MM.1S (cell line): ENCODE measurements at places on chromosomes 2 and 18.

GRCh38 chr2:150480241-150480640 is 7.2 kb downstream of the RND3 start:
- no peak overlapping the region for H3K27ac ChIP-seq
- H3K4me1 ChIP-seq: no peaks in the 10 kb centered on the region; the same call in 1 of the 2 replicates
- H3K36me3 ChIP-seq: no peaks in the 10 kb centered on the region; the same call in 1 of the 2 replicates
- H3K4me3 ChIP-seq: no peak overlapping the region
- no peaks in the 10 kb centered on the region for H3K27me3 ChIP-seq

DNA sequence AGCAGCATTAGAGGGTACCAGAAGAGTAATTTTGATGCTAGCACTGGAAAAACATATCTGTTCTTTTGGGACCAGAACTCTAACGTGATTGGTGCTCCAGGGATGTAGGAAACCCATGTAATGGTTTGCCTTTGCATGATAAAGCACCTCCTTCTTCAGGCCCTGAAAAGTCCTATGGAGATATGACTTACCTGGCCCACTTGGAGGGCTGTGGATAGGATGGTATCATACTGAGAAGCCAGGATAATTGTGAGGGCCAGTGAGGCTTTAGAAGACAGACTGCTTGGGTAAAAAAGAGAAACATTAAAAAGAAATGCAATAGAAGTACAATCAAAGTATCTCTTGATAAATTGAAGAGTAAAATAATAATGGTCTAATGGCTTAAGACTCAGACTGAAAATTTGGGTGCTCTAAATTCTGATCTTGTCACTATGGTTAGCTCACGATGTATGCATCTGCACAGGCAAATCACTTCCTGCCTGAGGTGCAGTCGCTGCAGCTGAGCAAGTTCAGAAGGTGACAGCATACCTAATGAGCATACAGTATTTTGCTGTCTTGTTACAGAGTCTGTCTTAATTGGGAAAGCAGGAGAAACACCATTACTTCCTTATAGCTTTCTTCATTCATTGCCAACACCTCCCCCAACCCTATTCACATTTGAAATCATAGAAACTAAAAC is 371.5 kb downstream of the NUP35 start:
- H3K36me3 ChIP-seq: no peaks in the 10 kb centered on the region
- H3K27ac ChIP-seq: no peak overlapping the region
- no peak overlapping the region for H3K4me3 ChIP-seq

- H3K4me1 ChIP-seq: peaks cover 7% of the 10 kb centered on the region; the same call in 1 of the 2 replicates
- no peak overlapping the region for H3K4me3 ChIP-seq
- no peaks in the 10 kb centered on the region for H3K36me3 ChIP-seq
- H3K27me3 ChIP-seq: no peaks in the 10 kb centered on the region
These were observed 168.5 kb downstream of the DPP4 start for GRCh38 chr2:161905389-161906046.

DNA sequence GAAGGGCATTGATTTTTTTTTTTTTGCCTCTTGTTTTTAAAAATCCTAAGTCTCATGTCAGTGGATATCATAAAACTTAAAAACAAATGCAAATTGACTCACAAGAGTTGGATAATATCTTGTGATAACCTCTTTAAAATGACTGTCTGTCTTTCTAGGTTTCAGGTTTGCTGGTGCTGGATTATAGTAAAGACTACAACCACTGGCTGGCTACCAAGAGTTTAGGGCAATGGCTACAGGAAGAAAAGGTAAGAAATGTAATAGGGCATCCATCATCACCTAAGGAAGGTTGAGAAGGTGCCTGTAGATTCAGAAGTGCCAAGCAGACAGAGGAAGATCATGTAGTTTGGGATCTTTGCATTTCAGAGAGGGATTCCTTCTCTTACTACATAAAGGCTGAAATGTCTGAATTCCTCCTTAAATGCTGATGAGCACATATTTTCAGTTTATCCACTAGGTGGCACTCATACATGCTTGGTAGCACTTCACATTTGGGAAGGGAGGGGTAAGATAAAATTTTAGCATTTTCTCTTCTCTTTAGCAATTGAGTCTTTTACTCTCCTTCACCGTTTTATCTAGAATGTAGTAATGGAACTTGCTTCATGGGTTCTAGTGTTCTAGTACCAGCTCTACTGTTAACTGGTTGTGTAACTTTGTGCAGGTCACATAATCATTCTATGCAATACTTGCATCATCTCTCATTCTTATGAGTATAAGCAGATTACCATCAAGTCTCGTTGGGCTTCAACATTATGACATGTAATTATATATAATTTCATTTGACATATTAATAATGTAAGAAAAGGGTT is 21.1 kb downstream of the CPS1 start:
- no peak overlapping the region for H3K4me3 ChIP-seq
- peak; percentile 70 for DNase-seq
- H3K4me1 ChIP-seq: no peaks in the 10 kb centered on the region
- H3K36me3 ChIP-seq: no peaks in the 10 kb centered on the region

DNA sequence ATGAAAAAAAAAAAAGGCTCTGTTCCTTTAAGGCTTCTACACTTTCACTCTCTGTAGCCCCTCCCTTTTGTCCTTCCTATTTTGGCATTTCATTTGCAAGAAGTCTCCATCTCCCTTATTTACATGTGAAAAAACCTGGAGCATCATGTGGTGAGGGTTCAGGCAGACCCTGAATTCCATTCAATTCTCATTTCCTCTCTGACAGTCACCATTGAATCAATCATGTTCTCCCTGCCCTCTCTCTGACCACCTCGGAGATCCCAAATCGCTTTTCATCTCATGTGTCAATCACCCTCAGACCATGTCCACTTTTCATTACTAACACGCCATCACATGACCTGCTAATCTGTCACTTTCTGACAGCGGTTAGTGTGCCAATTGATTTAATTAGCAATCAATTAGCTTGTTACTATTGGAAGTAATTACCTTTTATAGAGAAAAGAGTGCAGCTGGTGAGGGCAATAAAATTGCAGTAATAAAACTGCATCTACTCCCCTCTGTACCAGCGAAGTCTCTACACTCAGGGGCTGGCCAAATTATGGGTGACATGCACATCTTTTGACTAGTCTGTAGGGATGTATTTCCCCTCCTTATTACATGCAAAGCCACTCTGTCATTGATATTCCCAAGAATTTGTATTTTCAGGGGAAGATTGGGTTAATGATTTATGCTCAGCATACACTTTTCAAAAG is 317.4 kb downstream of the EN1 start:
- no peaks in the 10 kb centered on the region for H3K27me3 ChIP-seq
- H3K4me3 ChIP-seq: no peak overlapping the region
- H3K4me1 ChIP-seq: no peaks in the 10 kb centered on the region
- H3K36me3 ChIP-seq: no peaks in the 10 kb centered on the region
- DNase-seq: no peak
- no peak overlapping the region for H3K27ac ChIP-seq

- no peak overlapping the region for H3K27ac ChIP-seq
- H3K4me1 ChIP-seq: peaks cover 5% of the 10 kb centered on the region; the same call in 1 of the 2 replicates
- no peaks in the 10 kb centered on the region for H3K36me3 ChIP-seq
- DNase-seq: no peak
These were observed 267.6 kb upstream of the MGAT5 start for GRCh38 chr2:133986081-133986837.

DNA sequence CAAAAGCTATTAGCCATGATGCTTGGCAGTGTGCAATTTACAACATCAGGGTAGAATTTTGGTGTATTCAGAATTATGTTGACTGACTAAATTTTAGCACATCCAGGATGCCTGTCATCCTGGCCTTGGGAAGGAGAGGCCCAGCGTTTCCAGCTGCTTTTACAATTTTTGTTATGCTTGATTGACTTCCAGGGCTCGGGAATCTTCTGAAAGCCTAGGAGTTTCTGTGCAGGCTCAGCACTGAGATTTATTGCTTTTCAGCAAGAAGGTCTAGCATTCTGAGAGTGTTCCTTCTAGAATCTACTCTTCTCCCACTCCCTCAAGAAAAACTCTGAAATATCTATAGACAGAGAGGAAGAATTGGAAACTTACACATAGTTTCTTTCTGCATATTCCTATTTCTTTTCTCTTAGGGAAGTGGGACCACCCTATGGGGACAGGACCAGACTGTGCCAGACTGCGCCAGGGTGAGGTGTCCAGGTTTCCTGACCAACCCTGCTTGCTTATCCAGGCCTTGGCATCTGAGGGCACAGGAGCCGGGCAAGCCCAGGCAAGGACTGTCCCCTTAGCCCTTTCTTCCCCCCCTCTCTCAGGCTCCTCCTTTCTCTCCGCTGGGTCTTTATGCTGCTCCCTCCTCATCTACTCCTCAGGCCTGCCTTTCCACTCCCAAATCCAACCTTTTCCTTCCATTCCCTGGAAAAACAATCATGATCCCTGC is 26.9 kb downstream of the MAIP1 start:
- peaks cover 24% of the 10 kb centered on the region for H3K4me1 ChIP-seq
- no peak overlapping the region for H3K27ac ChIP-seq
- no peaks in the 10 kb centered on the region for H3K36me3 ChIP-seq
- no peaks in the 10 kb centered on the region for H3K27me3 ChIP-seq
- no peak for DNase-seq

DNA sequence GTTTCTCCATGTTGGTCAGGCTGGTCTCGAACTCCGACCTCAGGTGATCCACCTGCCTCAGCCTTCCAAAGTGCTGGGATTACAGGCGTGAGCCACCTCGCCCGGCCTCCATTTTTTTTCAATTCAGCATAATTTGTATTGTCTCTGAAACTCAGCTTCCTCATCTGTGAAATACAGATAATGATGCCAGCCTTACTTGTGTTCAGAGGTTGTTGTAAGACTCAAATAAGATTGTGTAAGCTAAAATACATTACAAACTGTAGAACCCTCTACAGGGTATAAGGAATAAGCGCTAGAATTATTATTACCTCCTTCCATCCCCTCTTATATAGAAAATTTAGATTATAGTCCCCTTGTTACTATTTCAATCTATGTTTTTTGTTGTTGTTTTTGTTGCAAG is 24.8 kb upstream of the STARD7 start:
- no peak for DNase-seq
- peak overlapping the region; percentile 35; the same call in 1 of the 2 replicates for H3K27ac ChIP-seq
- no peaks in the 10 kb centered on the region for H3K27me3 ChIP-seq
- H3K4me1 ChIP-seq: peaks cover 12% of the 10 kb centered on the region
- no peak overlapping the region for H3K4me3 ChIP-seq
